ENCODE measurements at places on chromosomes 3 and 15. TPM values are rescaled to one million over a fixed set of nuclear protein-coding genes. Genes with fewer than 3 reads are reported as not detected.
A peak's percentile ranks its signal among the peaks of the same experiment; 100 is the strongest.

KNG1 gene
- total RNA-seq = not detected

ABHD10 gene
- total RNA-seq = 12.2 TPM

PLSCR2 gene
- total RNA-seq = not detected

TERC gene
- 124 TPM for total RNA-seq

DNA sequence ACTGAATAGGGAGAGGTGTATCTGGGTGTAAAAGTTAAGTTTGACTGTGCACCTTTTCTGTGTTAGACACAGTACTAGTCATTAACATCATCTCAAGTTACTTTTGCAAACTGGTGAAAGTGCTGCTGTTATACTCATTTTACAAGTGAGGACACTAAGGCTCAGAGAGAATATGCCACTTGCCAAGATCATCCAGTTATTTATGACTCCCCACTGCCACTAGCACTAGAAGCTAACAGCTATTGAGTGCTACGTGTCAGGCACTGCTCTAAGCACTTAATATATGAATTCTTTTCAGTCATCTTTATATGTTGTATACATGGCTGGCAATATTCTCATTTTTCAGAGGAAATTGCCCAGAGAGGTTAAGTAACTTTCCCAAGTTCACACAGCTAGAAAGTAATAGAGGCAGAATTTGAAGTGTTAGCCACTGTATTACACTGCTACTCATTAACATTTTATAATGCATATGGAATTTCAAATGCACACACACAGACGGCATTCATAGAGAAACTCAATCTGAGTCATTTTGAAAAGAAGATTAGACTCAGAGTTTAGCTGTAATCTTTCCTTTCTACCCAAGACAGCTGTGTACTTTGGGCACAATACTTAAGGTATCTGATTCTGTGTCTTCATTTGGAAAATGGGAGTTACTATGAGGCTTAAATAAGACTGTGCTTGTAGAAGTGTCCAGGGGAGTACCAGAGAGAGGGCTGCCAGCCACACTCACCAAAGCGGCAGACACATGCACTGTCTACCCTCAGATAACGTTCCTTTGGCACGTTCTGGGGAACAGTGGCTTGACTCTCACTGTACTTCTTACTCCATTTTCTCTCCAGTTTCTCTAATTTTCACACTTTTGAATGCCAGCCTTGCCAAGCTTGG is 1.3 kb upstream of the MASP1 start:
- DNase-seq = peak; percentile 42

GRCh38 chr3:47404955-47405790 is 24.4 kb downstream of the PTPN23 start:
- DNase-seq = peak; percentile 71

DNA sequence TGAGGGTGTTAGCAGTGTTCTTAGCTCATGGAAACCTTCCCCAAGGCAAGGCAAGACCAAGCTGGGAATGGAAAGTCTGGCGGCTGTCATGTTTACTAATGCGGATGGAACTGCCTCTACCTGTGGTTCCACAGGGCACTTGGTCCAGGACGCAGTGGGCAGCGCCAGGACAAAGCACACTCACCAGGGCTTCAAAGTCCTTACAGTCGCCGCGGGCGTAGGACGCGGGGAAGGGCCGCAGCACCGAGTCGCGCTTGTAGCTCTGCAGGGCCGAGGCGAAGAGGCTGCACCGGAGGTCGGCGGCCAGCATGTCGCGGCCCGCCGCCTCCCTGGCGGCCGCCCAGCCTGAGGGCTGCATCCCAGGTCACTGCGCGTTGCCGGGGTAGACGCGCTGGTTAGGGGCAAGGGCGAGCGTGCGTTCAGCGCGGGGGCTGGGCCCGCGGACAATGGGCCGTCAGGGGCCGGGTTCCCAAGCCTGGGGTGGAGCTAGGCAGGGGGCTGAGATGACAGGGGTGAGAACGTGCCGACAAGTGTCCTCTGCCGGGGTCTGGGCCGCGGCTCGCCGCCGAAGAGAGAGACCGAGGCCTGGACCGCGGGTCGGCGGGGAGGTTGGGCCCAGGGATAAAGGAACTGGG is 497 bp downstream of the PARP16 start:
- DNase-seq = peak; percentile 16

DNA sequence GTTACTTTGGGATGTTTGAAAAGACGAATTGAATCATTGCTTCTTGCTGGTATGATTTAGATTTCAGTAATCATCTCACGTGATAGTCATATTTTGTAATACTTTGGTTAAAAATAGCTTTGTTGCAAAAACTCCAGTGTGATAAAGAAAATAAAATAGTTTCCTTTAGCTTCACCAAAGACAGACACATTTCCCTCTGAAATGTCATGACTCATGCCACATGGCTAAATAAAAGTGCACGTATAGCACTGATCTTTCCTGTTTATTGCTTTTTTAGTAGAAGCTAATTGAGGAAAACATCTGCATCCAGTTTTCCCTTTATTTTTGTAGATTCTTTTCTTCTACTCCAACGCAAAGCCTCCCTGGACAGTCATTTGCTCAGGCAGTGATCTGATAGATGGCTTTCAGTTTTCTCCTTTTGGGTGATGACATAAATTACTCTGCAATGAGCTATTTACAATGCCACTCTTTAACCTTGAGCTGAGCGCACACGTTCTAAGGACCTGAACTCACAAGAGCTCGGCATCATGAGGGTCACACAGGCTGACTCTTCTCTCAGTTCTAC is 84.9 kb downstream of the ARNT2 start:
- DNase-seq = peak; percentile 87

GRCh38 chr15:38690216-38690615 is 125.6 kb upstream of the RASGRP1 start:
- DNase-seq = no peak
